DMS53 (cell line): ENCODE measurements at places on chromosomes 7 and 10.

GRCh38 chr7:24899161-24899560 is 80.8 kb downstream of the OSBPL3 start:
- no peak for DNase-seq

DNA sequence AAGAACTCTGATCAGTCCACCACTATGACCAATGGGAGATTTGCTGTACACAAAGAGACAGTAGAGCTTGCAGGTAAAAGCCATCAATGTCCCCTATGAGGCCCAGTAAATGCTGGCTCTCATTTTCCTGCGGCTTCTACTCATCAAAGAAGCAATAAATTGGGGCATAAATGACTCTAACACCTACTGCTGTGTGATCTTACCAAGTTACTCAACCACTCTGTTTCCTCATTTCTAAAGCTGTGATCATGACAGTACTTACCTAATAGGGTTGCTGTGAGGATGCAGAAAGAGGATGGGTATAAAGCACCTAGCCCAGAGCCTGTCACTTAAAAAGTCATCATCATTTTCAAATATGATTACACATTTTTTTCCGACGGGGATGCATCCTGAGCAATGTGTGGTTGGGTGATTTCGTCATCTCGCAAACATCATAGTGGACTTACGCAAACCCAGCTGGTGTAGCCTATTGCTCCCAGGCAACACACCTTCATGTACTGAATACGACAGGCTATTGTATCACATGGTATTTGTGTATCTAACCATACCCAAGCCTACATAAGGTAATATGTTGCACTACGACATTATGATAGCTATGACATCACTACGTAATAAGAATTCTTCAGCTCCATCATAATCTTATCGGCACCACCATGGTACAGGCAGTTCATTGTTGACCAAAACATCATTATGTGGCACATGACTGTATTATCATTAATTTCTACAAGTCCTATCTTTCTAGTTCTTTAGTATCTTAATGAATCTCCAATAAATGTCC is 7.1 kb upstream of the MGMT start:
- DNase-seq, result no peak

DNA sequence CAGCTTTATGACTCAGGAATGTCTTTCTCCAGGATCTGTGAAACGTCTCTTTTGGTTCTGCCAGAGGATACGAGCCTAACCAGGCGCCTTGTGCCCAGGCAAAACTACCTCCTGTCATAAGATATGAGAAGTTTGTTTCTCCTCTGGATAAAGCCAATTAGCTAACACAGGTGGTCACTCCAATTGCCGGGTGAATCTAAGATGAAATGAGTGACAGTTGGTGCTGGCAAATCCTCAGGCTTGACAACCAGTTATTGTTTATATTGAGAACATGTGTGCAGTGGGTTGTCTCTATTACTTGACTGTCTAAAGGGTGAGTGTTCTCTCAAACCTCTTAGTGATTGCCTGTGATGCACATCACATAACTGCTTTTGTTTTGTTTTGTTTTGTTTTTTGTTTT is 449.1 kb downstream of the XPNPEP1 start:
- DNase-seq, result no peak

DNA sequence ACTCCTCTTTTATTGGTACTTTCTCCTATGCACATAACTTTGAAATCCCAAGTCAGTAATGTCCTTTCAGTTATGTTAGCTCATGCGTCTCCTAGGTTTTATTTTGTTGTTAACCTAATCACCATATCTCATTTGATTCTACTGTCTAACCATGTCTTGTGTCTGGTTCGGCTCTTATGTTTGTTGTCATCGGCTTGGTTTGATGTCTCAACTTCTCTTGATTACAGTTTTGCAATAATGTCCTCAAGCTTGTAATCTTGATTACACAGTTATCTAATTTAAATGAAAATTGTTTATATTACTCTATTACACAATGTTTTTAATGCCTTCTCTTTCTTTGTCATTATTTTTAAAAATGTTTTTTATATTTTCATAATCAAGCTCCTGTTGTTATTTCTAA is 35.9 kb upstream of the SEMA3A start:
- no peak for DNase-seq

GRCh38 chr7:43592326-43592725 is 9.4 kb downstream of the STK17A start:
- DNase-seq, result no peak

GRCh38 chr7:142864980-142865747 is 10.3 kb downstream of the EPHB6 start:
- DNase-seq, result no peak

GRCh38 chr10:121088524-121088923 is 237.4 kb downstream of the WDR11 start:
- peak; percentile 48 for DNase-seq

DNA sequence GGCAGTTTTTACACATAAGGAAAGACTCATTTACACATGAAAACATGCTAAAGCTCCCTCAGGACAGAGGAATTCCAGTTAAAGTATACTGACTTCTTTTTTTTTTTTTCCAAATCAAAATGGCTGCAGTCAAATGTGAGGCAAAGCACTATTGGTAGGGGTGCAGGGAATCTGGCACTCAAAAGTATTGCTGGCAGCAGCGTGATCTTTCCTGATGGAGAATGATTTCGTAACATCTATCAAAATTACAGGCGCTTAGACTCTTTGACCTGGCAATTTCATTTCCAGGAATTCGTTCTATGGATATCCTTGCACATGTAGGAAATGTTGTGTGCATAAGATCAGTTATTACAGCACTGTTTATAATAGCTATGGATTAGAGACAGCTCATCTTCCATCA is 65.7 kb downstream of the VSTM4 start:
- no peak for DNase-seq

GRCh38 chr7:6242561-6242960 is 29.9 kb downstream of the CYTH3 start:
- no peak for DNase-seq

- no peak for DNase-seq
Observed at GRCh38 chr7:155234158-155234492, 63.6 kb upstream of the INSIG1 start.

DNA sequence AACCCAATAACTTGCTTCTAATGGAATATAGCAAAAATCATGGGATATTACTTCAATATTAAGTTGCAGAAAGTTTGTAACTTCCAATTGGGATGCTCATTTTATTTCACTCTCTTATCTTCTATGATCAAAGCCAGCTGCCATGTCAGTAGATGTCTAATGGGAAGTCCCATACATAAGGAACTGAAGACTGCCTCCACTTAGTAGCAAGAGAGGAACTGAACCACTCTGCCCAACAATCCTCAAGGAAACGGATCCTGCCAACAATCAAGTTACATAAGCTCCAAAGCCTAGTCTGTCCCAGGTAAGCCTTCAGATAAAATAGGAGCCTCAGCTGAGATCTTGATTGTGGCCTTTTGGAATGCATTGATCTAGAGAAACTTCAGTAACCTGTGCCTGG is 431.5 kb upstream of the PCDH15 start:
- peak; percentile 40 for DNase-seq

GRCh38 chr7:127536741-127537140 is 48.7 kb downstream of the GCC1 start:
- no peak for DNase-seq

- DNase-seq, result peak; percentile 99
Observed at GRCh38 chr7:20249920-20250319, 32.7 kb upstream of the MACC1 start.

- no peak for DNase-seq
Observed at GRCh38 chr7:44377134-44377463, 51.7 kb upstream of the CAMK2B start.

DNA sequence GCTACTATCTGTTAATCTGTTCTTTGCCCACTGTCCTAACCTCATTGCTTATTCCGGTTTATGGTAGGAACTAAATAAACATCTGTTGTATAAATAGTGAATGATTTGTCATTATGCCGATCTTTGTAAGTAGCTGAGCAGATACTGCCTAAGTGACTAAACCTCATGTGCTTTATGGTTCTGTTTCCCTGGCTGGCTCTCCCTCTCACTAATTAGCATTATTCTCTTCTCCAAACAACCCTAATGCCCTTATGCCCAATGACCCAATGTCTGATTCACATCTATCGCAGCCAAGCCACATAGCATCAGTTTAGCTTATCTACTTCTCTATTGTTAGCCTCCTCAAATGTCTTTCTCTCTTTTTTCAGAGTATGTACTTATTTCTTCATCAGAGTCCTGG is 462.3 kb upstream of the POT1 start:
- DNase-seq, result peak; percentile 30

DNA sequence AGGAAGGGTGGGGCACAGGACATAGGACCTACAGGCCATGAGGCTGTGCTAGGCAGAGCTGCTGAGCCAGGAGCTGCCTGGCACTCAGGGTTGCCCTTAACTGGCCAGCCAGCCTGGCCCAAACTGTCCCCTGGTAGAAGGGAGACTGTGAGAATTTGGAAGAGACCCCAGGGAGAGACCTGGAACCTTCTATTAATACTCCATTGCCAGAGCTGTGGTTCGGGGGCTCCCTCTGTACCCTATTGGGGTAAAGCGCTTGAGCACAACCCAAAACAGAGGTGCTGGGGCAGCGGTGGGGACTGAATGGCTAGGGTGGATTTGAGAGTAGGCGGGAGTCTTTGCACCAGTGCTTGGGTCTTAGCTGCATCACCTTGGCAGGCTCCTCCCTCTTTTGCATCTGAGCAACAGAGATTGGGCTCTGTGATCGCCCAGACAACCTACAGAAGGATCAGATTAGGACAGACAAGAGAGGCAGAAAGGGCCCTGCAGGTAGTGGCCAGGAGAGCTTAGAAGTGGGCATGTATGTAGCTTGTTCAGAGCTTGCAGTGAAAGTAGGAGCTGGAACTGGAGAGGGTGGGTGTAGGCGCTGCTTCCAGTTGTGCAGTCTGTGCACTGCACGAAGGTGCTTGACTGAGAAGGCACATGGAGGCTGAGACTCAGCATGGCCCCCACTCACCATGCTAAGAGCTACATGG is 53.3 kb downstream of the ADCYAP1R1 start:
- no peak for DNase-seq

DNA sequence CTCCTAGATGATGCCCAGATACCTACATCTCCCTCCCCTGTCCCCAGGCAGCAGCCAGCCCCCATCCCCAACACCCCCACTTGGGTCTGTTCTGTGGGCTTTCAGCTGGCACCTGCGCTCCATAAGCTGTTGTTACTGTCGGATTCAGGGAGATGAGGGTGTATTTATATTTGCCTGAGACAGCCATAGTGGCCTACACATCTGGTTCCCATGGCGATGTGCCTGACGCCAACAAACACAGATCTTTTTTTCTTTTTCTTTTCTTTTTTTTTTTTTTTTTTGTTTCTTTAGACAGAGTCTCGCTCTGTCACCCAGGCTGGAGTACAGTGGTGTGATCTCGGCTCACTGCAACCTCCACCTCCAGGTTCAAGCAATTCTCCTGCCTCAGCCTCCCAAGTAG is 73.1 kb downstream of the CLIP2 start:
- peak; percentile 59 for DNase-seq

- DNase-seq, result no peak
Observed at GRCh38 chr7:158404031-158404761, 183.4 kb downstream of the PTPRN2 start.

- DNase-seq, result no peak
Observed at GRCh38 chr10:79025199-79025832, 43.5 kb upstream of the ZMIZ1 start.

- DNase-seq, result peak; percentile 13
Observed at GRCh38 chr7:14085901-14086300, 96.4 kb upstream of the ETV1 start.

- no peak for DNase-seq
Observed at GRCh38 chr7:135359615-135360014, 126.0 kb downstream of the STRA8 start.

GRCh38 chr10:95297402-95297801 is 6.6 kb upstream of the PDLIM1 start:
- DNase-seq, result peak; percentile 30

GRCh38 chr7:47806701-47807103 is 141.6 kb downstream of the PKD1L1 start:
- DNase-seq, result no peak

DNA sequence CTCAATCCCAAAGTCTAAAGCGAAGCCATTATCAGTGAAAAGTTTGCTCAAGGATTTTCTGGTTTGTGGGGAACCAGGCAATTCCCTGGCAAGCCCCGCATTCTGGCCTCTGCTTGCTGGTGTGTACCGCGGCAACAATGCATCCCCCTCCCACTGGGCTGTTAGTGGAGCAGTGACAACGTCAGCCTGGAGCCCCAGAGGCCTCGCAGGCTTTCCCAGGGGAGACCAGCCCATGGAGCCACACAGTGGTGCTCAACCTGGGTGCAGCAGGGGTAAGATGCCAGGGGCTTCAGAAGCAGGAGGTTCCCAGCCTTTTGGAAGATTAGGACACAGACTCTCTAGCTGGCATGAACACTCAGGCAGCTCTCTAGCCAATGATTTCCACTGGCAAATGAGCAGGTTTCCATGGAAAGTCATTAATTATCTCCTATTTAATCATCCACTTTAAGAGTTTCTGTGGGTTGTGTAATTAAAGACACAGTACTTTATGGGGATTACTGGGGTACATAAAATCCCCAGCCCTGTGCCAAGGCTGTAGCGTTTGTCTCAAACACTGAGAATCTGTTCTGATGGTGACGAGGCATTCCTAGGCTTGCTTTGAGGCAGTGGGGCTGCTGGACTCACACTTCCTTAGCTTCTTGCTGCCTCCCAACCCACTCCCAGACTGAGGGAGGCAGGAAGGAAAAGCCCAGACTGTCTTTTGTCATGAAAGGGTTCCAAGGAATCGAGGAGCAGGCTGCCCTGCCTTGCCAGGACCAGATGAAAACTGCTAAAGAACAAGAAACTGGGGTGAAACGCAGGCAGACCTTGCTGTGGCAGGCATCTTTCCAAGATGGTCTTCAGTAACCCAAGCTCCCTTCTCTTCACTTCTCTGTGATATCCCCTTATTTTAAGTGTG is 411.9 kb upstream of the SHH start:
- no peak for DNase-seq

DNA sequence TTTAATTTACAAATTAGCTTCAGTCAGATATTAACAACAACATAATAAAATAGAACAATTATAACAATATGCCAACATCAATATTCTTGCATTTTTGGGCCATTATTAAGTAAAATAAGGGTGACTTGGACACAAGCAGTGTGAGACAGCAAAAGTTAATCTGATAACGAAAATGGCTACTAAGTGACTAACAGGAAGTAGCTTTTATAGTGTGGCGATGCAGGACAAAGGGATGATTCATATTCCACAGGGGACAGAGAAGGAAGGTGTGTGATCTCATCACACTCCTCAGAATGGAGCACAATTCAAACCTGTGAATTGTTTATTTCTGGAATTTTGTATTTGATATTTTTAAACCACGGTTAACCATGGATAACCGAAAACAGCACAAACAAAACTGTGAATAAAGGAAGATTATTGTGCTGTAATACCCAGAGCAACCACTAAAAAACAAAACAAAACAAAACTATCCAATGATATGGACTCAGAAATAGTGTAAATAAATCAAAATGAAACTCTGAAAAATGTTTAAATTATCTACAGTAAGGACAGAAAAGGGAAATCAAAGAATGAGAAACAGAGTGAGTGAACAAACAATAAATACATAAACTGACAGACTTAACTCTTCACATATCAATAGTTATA is 66.9 kb upstream of the TFEC start:
- DNase-seq, result peak; percentile 94
